Putamen (tissue), 1 donor: ENCODE measurements at places on chromosomes 1 and 21.

GRCh38 chr1:157035121-157035520 is 10.4 kb downstream of the ARHGEF11 start:
- no peak for DNase-seq

GRCh38 chr1:234918181-234918841 is 210.3 kb downstream of the TOMM20 start:
- no peak for DNase-seq

DNA sequence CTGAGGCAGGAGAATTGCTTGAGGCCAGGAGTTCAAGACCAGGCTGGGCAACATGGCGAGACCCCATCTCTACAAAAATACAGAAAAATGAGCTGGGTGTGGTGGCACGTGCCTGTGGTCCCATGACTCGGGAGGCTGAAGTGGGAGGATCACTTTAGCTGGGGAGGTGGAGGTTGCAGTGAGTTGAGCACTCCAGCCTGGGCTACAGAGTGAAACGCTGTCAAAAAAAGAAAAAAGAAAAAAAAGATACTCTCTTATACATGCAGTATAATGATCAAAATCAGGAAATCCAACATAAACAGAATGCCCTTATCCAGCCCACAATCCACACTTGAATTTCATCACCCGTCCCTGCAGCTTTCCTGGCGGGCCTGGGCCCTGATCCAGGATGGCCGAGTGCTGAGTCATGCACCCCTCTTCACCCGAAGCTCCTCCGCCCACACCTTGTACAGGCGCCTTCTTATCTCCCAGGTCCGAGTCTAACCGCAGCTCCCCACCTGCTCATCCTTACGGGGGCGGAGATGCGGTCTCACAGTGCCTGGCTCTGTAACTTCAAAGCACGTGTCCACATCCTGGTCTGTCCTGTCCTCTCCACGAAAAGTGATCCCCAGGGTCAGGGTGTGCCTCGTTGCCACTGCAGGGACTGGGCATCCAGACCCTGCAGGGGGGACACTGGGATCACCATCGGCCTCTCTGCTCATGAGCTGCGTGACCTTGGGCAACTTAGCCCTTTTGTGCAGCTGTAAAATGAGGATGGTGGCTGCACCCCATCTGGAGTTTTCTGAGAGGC is 120.2 kb upstream of the SLC45A1 start:
- no peak for DNase-seq

- DNase-seq, result no peak
Measured at GRCh38 chr1:27029517-27029916, 16.9 kb upstream of the TENT5B start.

- DNase-seq, result no peak
Measured at GRCh38 chr1:53511323-53511932, 52.2 kb downstream of the DMRTB1 start.

- DNase-seq, result no peak
Measured at GRCh38 chr21:41497008-41497407, 10.9 kb downstream of the TMPRSS2 start.

GRCh38 chr1:53135735-53136114 is 6.7 kb downstream of the SLC1A7 start:
- no peak for DNase-seq

GRCh38 chr1:20735581-20736111 is 3.1 kb upstream of the SH2D5 start:
- peak; percentile 52 for DNase-seq

GRCh38 chr1:28860332-28861073 is 48.5 kb downstream of the OPRD1 start:
- no peak for DNase-seq

- no peak for DNase-seq
Measured at GRCh38 chr1:192573499-192573898, 2.1 kb upstream of the RGS1 start.
